NCI-H524 treated with DMSO at 0.1 percent for 48 hours (cell line): ENCODE measurements at places on chromosomes 11 and 22.

DNA sequence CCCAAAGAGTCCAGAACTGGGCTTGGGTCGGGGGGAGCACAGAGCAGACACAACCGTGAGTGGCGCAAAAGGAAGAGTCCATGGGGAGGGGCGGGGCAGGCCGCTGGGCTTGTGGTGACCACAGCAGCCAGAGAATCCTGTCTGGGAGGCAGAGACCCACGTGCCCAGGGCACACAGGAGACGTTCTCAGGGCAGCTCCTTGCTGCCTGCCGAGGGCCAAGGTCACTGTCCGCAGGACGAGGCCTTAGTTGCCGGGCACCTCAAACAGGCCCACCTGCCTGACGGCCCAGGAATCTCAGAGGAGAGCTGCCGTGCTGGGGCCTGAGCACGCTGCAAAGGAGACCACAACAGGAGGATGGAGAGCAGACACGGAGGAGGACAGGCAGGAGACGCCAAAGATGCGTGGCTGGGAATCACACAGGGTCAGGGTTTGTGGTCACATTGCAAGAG, 87.8 kb downstream of the MYEOV start:
- no peak for DNase-seq

- no peak for DNase-seq
Observed at GRCh38 chr11:117090111-117090706, 8.0 kb downstream of the SIK3 start.

DNA sequence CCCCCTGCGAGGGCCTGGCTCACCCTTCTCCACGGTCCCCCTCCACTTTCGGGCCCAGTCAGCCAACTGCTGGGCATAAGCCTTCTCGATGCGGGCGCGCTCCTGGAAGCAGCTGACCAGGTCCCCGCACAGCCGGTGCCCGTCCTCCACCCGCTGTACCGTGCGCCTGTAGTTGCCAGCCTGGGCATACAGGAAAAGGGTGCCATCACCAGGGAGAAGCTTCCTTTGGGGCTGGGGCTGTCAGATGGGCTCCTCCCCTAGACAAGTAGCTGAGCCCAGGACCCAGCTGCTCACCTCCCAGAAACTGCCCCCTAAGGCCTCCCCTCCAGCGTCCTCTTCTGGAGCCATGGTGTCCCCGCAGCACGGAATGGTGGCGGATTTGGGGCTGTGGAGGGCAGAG, 3.9 kb downstream of the PACSIN3 start:
- no peak for DNase-seq

GRCh38 chr11:124096364-124096763, 18.9 kb upstream of the VWA5A start:
- DNase-seq, result no peak

- DNase-seq, result no peak
Observed at GRCh38 chr22:45538281-45538680, 35.6 kb downstream of the FBLN1 start.

DNA sequence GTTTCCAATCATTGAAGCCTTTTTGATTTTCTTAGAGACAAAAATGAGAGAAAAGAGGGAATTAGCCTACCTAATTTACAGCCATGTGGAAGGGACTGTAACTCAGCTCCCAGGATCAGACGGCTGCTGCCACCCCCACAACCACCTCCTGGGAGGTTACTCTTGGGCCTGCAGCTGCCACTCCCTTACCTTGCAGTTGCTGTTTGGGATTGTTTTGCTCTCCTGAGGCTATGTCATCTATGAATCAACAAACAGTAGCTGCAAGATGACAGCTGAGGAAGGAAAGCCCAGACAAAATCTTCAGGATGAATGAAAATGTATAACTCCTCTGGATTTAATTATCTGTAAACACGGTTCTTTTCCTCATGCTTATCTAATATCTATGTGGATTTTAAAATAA, 28.0 kb upstream of the ZC3H12C start:
- DNase-seq, result no peak

GRCh38 chr11:64652586-64653387, 61.8 kb downstream of the SLC22A12 start:
- peak; percentile 46 for DNase-seq

GRCh38 chr11:60917267-60917666, 3.3 kb downstream of the TMEM109 start:
- DNase-seq, result no peak

- DNase-seq, result peak; percentile 11
Observed at GRCh38 chr22:24758164-24758799, 16.2 kb downstream of the PIWIL3 start.

DNA sequence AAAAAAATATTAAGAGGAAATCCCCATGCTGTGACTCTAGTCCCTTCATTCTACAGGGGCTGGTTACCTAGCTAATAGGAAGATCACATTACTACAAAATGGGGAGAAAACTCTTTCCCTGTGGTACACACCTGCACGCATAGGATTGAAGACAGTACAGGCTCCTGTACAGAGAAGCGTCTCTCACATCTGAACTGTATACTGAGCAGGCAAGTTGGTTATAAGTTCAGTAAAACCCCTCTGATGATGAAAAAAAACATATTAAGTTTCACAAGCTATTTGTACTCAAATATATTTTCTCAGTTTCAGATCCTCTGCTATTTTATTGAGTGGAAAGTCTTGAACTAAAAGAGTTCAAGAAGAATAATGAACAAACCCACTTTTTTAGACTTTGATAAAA, 156.9 kb upstream of the HSD17B12 start:
- no peak for DNase-seq

GRCh38 chr11:63877658-63878241, 38.8 kb downstream of the MARK2 start:
- no peak for DNase-seq
